ENCODE measurements at places on chromosomes 1 and 21. TPM values are rescaled to one million over a fixed set of nuclear protein-coding genes. Genes with fewer than 3 reads are reported as not detected.
A peak's percentile ranks its signal among the peaks of the same experiment; 100 is the strongest.

DNA sequence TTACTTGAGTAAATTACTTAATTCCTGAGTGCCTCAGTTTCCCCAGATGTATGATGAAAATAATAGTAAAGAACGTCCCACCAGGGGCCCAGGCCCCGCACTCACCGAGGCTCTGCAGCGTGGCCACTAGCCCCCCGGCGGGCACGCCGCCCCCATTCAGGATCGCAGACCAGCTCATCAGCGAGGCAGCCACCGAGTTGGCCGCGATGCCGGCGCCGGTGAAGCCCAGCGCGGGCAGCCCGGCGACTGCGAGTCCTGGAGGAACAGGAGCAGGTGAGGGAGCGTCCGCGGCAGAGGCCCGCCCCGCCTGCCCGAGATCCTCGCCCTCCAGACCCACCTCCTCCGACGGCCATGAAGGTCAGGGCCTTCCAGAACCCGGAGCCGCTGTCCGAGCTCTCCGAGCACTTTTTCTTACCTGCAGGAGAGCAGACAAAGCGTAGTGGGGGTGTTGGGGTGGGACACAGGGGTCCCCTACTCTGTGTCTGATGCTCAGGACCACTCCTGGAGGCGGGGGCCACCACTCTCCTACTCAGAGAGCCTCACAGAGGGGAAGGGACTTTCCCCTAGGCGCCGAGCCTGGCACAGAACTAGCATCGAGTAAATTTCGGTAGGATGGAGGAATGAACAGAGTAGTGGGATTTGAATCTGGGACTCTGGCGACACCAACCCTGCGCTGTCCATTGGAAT is 3.7 kb downstream of the IFI6 start:
- no peak for DNase-seq

DNA sequence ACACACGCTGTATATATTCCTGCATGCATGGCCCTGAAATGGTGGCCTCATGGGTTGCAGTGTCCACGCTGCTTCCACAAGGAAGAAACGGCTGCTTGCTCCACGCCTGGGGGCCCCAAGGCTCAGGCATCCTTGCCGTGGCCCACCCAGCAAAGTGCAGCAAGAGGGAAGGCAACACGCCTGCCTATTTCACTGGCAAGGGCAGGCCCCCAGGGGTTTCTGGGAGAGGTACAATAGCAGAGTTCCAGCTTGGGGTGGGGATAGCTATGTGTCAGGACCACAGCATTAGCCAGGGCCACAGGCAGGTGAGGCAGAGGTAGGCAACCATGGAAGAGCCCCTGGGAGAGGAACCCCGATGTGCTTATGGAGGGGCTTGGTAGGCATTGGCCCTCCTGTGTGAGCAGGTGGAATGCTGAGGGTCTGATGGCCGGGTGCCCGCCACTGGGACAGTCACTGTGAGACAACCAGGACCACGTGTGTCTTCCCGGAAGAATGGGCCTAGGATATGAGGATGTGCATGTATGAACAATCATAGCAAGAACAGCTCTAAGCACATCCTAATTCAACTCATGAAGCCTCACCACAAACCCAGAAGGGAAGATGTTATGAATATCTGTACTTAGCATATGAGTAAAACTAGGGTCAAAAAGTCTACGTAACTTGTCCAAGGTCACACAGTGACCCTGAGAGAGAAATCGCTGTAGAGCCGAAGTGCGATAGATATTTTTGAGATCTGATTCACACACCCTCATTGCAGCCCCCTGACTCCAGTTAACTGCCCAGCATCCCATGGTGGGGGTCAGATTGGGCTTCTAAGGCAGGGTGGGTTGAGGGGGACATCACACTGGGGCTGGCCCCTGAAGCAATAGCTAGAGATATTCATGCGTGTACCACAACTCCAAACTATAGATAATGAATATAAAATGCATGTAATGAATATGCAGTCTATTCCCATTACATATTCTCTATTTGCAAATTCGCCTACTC is 11.8 kb downstream of the TFF2 start:
- DNase-seq, result peak; percentile 36

SELENBP1 gene
- 8.1 TPM for total RNA-seq

GRCh38 chr1:181640956-181641355 is 157.6 kb downstream of the CACNA1E start:
- no peak for DNase-seq

PCSK9 gene
- total RNA-seq, result 2.2 TPM

GRCh38 chr21:34526618-34527290 is 14.7 kb upstream of the KCNE1 start:
- peak; percentile 96 for DNase-seq

RNF223 gene
- total RNA-seq, result not detected

DNA sequence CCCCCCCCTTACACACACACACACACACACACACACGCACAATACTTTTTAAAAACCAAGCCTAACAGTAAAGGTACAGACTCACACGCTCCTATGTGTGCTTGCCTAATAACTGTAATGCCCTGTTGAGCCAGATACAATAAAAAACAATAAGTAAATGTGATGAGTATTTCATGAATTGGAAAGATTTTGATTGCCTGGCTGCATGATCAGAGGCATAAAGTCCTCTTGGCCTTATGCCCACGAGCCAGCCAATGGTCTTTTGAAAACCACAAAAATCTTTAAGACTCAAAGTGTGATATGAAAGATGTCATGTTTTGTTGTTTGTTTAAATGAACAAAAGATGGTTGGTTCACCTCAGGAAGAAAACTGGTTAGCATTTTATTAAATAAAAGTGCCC is 441.9 kb upstream of the ZRANB2 start:
- DNase-seq, result no peak

C1orf50 gene
- 5.6 TPM for total RNA-seq

OR2G2 gene
- total RNA-seq, result not detected

CADM3 gene
- total RNA-seq, result 0.13 TPM

GRCh38 chr1:176903474-176903873 is 261.0 kb downstream of the ASTN1 start:
- DNase-seq, result no peak

RPTN gene
- total RNA-seq, result not detected

DNA sequence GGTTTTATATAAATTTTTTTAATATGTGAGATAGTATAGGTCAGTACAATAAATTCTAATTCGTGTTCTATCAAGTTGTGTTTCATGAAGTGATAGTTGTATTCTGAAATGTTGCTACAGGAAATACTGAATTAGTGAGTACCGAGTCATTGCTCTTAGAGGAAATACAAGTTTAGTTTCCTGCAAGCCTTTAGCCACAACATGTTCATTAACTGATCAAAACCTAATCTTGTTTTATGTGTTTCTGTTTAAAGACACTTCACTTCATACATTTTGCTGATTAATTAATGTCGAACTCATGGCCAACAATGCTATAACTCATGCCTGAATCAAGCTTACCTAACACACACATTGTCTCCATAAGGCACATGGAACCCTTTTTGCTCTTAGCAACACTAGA is 43.6 kb downstream of the LRRC7 start:
- DNase-seq, result no peak

GRCh38 chr1:95139039-95139438 is 21.9 kb downstream of the TLCD4 start:
- no peak for DNase-seq

CATSPERE gene
- total RNA-seq, result 1.2 TPM

DNA sequence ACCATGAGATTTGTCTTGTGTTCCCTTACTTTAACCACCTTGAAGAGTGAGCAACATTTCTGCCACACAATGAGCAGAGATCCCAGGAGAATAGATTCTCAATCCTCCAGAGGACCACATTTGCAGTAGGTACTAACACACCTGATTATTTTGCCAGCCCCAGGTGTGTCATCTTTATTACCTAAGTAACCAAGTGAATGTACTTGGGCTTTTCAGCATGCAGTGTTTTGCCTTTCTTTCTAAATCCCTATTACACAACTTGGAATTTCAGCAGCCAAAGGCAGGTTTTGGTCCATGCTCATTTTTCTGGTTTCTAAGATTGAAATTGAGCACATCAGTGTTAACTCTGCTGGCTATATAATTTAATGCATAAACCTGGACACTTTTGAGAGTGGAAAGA is 43.2 kb upstream of the ST6GALNAC5 start:
- no peak for DNase-seq

GRCh38 chr1:17594026-17594425 is 54.5 kb downstream of the ARHGEF10L start:
- DNase-seq, result no peak

DNA sequence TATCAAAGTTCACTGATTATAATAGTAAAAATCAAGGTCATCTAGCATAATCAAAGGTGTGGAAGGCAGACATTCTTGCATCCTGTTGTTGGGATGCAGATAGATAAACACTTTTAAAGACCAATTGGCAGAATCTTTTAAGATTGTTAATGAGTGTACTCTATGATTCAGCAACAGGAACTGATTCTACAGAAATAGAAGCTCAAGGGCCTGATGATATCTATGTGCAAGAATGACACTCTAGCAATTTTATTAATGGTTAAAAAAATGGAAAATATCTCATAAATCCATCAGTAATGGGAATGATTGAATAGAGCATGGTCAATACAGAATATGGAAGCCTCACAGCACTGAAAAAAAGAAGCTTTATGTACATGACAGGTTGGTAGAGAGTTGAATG is 2.2 kb upstream of the ATP1A4 start:
- no peak for DNase-seq

DNA sequence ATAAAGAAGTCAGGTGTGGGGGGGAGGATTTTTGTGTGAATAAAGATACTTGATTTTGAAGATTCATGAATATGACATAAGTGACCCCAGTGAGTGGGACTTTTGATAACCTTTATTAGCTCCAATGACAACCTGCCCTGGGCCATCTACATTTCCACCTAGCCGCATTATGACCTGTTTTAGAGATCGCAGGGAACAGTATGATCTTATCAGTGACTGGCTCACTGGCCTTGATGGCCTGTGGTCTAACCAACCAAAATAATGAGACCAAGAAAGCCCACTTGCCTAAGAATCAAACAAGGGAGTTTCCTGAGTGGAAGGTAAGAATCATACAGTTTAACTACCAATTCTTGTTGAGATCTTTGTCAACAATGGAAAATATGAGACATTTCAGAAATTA is 1.8 kb downstream of the ELAPOR1 start:
- no peak for DNase-seq

- no peak for DNase-seq
These were observed at the start of gene VAV3 for GRCh38 chr1:107965110-107965991. TSS of gene VAV3 (minus strand) at chr1:107965180. CDS start at chr1:107964869, 311 bp downstream.

HMGCS2 gene
- not detected for total RNA-seq

ACOT11 gene
- 0.35 TPM for total RNA-seq

KLHL17 gene
- 26.6 TPM for total RNA-seq

FCRL1 gene
- not detected for total RNA-seq

DNA sequence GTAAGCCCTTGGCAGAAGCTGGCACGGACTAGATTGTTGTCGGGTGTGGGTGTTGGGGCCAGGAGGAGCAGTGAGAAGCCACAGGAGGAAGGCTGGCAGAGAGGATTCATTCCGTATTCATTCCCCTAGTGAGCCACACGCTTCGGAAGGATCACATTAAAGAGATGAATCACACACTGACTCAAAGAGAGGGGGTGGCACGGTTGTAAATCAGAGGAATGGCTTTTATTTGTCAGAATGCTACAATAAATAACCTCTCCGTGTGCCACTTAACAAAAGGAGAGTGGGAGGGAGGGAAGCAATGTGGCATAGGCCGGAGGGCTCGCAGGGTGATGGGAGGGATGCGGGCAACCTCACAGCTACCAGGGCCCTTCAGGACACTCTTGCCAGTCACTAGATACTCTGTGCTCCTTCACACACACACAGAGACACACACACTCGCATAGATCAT is 135.5 kb downstream of the HIVEP3 start:
- DNase-seq, result no peak

- DNase-seq, result no peak
These were observed 9.4 kb downstream of the MATN1 start for GRCh38 chr1:30714025-30714424.

- no peak for DNase-seq
These were observed 257.0 kb upstream of the TMEM51 start for GRCh38 chr1:14896381-14897079.

DNA sequence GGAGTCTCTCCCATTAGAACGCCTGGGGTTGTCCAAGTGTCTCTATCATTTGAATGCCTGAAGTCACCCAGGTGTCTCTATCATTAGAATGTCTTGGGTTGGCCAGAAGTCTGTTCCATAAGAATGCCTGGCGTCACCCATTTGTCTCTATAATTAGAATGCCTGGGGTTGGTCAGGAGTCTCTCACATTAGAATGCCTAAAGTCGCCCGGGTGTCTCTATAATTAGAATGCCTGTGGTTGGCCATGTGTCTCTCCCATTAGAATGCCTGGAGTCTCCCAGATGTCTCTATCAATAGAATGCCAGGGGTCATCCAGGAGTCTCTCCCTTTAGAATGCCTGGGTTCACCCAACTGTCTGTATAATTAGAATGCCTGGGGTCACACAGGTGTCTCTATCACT is 54.5 kb downstream of the RNF187 start:
- DNase-seq, result no peak

SPAG17 gene
- not detected for total RNA-seq

CDK18 gene
- total RNA-seq, result 4.5 TPM

- DNase-seq, result no peak
These were observed 70.7 kb downstream of the MAP3K7CL start for GRCh38 chr21:29201186-29201585.

SPATA21 gene
- total RNA-seq, result not detected

GRCh38 chr1:40650075-40650474 is 15.4 kb downstream of the RIMS3 start:
- no peak for DNase-seq

- DNase-seq, result no peak
These were observed 122.8 kb downstream of the SYF2 start for GRCh38 chr1:25109531-25109951.

DNA sequence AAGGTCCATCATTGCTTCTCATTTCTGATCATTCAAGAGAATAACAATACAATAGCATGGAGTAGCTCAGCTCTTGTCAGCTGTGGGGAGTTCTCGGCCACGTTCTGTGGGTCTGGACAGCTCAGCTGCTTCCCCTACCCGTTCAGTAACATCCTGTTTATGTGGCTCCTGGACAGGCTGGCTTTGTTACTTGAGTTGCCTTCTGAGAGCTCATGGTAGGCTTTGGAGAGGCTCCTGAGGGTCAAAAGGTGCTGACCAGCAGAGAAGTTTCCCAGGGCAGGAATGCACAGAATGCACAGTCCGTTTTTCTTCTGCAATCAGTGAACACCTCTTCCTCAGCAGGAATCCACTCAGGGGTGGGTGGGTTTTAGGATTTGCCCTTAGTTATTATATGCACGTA is 36.0 kb downstream of the KAZN start:
- no peak for DNase-seq

GRCh38 chr1:162740755-162741154 is 49.7 kb upstream of the HSD17B7 start:
- no peak for DNase-seq

OR2T11 gene
- not detected for total RNA-seq

SYDE2 gene
- total RNA-seq, result 6.0 TPM

GRCh38 chr1:37306871-37307270 is 167.5 kb upstream of the ZC3H12A start:
- no peak for DNase-seq

DNA sequence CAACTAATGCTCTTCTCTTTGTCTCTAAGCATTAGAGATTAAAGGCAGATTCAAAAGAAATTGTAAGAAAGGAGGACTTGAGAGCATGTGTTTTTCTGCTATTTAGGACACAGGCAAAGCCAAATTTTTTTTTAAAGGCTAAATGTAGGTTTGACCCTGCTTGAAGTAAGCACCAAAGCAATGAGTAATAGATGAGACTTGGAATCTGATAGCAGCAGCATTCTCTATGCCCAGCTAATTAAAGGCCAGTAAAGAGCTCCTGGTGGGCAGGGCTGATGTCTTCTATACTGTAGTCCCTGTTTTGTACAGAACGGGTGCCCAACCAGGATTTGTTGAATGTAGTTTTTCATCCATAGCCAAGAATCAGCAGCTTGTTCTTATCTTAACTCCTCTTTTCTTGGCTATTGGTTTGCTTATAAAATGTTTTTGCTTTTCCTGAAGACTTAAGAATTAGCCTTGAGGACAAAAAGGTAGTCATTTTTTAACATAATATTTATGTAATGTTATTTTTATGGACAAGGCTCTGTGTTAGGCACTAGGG is 179.6 kb downstream of the LMO4 start:
- DNase-seq, result no peak

Measured in osteocyte (in vitro differentiated cells).